ENCODE measurements at places on chromosomes 16 and 17.

DNA sequence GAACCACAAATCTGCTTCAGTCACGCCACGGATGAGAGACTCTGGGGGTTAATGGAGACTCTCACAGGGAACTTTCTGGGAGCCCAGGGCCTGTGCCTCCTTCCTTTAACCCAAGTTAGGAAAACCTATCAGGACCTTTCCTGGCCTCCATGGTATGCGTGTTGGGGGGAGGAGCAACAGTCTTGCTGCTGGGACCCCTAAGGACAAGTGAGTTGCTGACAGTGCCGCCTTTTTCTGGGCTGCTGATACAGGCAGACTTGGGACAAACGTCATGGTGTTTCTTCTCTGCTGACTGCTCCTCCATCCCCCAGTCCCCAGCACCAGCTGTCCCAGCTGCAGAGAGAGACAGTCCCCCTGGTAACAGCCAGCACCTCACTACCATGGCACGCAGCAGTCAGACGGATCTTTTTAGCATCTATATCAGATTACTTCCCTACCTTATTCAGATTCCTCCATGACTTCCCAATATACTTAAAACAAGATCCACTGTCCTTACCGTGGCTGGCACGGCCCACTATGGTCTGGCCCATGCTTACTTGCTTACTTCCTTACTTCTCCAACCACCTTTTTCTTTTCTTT is 6.5 kb downstream of the DPEP2NB start:
- DNase-seq, result no peak

GRCh38 chr16:4846503-4846900 is 586 bp downstream of the GLYR1 start:
- DNase-seq, result peak; percentile 89

DNA sequence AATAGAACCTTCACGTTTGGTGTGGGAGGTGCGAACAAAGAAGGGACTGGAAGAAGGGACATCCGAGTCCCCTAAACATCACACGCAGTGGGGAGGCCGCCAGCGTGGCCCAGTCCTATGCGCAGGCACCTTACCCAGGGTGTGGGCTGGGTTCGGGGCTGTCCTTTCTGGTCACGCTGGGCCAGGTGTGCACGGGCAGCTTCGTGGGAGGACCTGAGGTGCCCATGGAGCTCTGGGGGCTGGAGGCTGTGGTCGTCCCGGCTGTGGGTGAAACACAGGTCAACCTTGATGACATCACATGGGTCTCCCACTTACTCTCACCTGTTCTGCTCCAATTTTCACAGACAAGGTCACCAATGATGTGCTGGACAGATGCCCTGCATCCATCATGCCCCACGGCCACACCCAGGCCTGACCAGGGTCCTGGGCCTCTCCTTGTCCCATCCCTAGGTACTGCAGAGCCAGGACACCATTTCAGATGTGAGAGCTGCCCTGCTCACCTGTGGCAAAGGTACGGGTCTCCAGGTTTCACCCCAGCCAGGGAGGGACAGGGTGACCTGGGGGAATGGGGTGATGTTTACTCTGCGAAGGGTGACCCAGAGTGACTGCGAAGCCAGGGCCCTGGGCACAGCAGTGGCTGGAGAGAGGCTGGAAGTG is 3.1 kb downstream of the CD300C start:
- DNase-seq, result no peak

DNA sequence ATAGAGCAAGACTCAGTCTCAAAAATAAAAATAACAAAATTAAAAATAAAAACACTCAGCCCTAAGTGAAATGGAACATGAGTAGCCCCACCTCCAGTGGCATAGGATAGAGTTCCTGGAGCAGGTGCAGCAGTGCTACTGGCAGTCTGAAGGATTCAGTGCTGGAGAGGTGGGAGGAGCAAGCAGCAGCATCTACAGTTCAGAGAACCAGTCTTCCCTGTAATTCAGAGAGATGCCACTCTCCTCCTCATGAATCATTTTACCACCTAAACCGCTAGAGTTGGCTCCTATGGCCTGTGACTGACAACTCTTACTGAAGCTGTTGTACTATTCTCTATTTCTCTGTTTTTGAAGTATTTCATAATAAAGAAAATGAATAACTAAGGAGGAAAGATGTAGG is 56.0 kb upstream of the SMURF2 start:
- DNase-seq, result no peak

GRCh38 chr16:83701494-83701893 is 106.3 kb upstream of the HSBP1 start:
- DNase-seq, result no peak

GRCh38 chr16:87276091-87276701 is 41.0 kb downstream of the C16orf95 start:
- DNase-seq, result no peak

GRCh38 chr17:79902146-79902791 is 63.0 kb upstream of the CBX4 start:
- no peak for DNase-seq

GRCh38 chr16:1316033-1316405 is 6.6 kb downstream of the UBE2I start:
- no peak for DNase-seq

DNA sequence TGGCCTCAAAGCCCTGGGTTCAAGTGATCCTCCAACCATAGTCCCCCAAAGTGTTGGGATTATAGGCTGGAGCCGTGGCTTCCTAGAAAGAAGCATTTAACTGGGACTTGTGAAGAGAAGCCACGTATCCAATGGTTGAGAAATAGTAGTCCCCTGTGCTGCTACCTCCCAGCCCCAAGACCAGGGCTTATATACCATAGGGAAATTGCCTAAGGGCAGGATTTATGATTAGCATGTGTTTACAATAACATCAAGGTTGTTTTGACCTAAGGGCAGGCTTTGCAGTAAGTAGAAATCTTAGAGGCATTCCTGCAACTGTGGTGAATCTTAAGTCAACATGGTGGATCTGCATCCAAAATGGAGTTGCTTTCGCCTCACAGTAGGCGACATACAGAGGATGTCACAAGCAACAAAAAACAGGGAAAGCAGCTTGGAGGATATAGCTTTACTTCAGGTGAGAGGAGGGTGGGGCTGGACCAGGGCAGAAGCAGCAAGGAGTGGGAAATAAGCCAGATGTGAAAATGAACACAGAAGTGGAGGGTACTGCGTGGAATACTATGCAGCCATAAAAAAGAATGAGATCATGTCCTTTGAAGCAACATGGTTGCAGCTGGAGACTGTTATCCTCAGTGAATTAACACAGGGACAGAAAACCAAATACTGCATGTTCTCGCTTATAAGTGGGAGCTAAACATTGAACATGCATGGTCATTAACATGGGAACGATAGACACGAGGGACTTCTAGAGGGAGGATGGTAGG is 18.7 kb upstream of the NSMCE1 start:
- DNase-seq, result no peak

DNA sequence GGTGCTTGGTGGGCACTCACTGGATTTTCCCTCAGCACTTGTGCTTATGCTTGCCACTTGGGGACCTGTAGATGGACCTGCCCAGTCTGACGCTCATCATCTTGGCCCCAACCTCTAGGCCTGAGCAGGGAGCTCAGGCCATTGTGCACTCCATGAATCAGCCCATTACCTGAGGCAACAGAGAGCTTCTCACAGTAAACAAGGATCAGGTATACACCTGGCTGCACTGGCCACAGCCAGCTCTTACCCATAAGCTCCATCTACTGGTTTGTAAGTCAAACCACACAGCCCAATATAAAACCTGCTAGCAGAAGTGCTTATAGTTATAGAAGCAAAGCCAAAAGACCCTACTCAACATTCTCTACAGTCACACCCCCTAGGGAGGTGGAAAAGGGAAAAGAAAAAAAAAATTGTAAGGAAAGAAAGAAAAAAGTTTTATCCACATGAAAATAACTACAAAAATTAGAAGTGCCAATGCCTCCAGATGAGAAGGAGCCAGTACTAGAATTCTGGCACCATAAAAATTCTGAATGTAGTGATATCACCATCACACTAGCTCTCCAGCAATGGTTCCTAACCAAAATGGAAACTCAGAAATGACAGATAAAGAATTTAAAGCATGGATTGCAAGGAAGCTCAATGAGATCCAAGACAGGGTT is 87.8 kb upstream of the CDH5 start:
- DNase-seq, result peak; percentile 65

DNA sequence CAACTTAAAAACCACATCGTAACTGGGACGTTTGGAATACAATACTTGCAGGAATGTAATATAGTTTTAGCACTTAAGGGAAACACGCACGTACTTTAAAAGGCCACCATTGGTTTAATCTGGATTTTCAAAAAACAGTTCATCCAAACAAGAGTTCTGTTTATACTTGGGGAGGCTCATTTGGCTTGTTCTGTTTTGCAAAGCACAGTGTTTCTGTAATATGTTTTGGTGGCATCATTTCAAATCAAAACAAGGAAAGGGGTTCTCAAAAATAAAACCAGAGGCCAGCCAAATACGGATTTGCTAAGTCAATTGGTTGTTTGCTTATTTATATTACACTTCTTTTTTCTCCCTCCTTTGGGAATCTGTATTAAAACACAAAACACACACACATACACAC is 656.1 kb upstream of the SOX9 start:
- DNase-seq, result no peak

GRCh38 chr17:2024572-2025219 is 438 bp downstream of the RTN4RL1 start:
- DNase-seq, result no peak

GRCh38 chr17:9239246-9239792 is 218.0 kb downstream of the NTN1 start:
- no peak for DNase-seq
